Colonic mucosa (tissue), 4 donors: ENCODE measurements at places on chromosomes 7 and 10.
A peak's percentile ranks its signal among the peaks of the same experiment; 100 is the strongest.

DNA sequence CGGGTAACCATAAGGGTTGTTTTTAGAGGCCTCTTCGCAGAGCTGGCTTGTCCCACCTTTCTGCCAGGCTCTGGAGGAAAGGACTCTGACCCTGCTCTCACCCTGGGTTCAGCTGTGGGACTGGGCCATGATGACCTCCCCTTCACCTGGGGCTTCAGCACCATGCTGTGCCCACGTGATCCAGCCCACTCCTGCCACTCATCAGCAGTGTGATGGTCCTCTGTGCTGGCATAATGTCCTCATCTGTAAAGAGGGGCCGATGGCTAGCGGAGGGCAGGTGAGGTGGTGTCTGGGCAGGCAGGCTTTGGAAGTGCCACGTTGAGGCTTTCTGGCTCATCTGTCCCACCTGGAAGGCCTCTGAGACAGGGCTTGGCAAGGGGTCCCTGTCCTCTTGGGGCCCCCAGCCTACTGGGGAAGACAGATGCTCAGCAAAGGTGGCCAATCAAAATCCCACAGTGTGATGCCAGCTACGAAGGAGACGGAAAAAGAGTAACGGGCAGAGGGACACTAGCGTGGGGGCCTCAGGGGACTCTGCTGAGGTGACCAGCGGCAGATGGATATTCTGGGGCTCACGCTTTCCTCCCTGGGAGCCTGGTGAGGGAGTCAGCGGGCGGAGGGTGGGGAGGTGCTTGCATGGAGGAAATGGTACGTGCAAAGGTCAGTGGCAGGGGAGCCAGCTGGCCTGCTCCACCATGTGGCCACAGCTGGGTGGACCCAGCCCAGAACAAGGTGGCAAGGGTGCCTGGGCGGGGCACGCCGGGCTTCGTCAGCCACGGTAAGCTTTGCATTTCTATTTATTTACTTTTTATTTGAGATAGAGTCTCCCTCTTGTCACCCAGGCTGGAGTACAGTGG is 5.4 kb downstream of the LRWD1 start:
- peak; percentile 83 for DNase-seq

DNA sequence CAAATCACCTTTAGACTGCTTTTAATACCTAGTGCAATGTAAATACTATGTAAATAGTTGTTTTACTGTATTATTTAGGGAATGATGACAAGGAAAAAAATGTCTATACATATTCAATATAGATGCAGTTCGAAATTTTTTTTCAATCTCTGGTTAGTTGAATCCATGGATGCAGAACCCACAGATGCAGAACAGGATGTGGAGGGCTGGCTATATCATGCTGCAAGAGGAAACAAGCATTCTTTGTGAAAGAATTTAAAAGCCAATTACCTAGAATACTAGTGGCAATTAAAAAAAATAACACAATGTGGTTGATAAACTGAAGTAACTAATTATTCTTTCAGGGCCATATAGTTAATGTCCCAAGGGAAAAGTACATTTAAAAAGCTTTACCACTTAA is 170.4 kb downstream of the ZNF438 start:
- no peak for DNase-seq

- no peak for DNase-seq
These were observed 227.7 kb upstream of the SEMA3E start for GRCh38 chr7:83876593-83876992.

GRCh38 chr10:73060738-73061635 is 35.7 kb downstream of the P4HA1 start:
- no peak for DNase-seq

- DNase-seq: no peak
These were observed 1.9 kb upstream of the C7orf33 start for GRCh38 chr7:148588670-148589131.

DNA sequence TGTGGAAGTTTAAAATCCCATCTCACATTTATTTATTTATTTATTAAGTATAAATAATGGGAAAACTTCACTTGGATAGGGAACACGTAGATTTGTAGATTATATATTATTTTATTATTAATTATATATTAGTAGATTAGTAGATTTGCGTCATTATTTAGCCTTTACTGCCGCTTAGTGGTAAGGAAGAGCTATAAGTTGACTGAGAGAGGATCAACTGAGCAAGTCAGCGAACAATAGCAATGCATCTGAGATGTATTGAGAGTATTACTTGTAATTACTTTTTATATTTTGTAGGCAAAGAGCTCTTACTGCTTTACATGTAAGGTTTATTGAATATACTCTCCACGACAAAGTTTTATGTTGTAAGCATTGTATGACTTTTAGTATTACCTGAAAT is 244.5 kb upstream of the ANKRD30A start:
- DNase-seq: no peak
